Testis (tissue), 5 donors: ENCODE measurements at places on chromosomes 7 and 10.

- no peaks in the 10 kb centered on the region for H3K36me3 ChIP-seq
- no peaks in the 10 kb centered on the region for H3K27me3 ChIP-seq
- no peaks in the 10 kb centered on the region for H3K4me1 ChIP-seq
- H3K27ac ChIP-seq = no peak overlapping the region
- no peak for DNase-seq
- no peak overlapping the region for H3K4me3 ChIP-seq
Measured at GRCh38 chr7:112060625-112061024, 145.6 kb downstream of the DOCK4 start.

- no peak overlapping the region for H3K27ac ChIP-seq
- DNase-seq = no peak
- no peaks in the 10 kb centered on the region for H3K27me3 ChIP-seq
- H3K4me3 ChIP-seq = no peak overlapping the region
- H3K4me1 ChIP-seq = no peaks in the 10 kb centered on the region
Measured at GRCh38 chr10:3698312-3698711, 86.7 kb downstream of the KLF6 start.

DNA sequence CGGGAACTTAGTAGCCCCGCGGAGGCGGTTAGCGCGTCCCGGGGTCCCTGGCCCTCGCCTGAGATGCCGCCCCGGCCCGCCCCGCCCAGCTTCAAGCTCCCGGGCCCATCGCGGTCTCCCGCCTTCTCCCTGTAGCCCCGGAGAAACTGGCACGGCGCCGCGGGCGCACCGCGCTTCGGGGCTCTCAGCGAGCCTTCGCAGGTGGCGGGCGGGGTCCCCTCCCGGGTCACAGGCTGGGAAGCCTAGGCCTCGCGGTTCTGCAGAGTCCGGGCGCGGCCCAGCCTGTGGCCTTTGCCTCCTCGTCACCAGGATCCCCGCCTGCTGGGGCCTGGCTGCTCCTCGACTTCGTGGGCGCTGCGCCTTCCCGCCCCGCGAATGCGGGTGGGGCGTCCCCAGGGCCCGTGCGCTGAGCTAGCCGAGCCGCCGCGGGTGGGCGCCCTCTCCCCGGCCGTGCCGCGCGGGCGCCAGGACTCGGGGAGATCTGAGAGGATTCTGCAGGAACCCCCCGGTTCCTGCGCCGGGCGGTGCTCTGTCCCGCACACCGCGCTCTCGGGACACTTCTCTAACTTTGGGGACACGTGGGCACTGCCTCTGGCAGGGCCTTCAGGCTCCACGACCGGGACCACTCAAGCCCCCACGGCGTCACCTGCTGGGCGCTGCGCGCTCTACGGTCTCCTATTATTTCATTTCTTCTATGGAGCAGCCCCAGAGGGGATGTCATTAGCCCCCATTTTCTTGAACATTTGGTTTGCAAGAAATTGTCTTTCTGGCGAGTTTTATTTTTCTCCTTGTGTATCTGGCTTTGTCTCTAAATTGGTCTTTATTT lies 682 bp upstream of the RGS10 start:
- H3K4me1 ChIP-seq = peaks cover 8% of the 10 kb centered on the region
- H3K27ac ChIP-seq = no peak overlapping the region
- H3K27me3 ChIP-seq = no peaks in the 10 kb centered on the region
- DNase-seq = peak; percentile 58
- H3K36me3 ChIP-seq = no peaks in the 10 kb centered on the region
- H3K4me3 ChIP-seq = peak overlapping the region; percentile 69

DNA sequence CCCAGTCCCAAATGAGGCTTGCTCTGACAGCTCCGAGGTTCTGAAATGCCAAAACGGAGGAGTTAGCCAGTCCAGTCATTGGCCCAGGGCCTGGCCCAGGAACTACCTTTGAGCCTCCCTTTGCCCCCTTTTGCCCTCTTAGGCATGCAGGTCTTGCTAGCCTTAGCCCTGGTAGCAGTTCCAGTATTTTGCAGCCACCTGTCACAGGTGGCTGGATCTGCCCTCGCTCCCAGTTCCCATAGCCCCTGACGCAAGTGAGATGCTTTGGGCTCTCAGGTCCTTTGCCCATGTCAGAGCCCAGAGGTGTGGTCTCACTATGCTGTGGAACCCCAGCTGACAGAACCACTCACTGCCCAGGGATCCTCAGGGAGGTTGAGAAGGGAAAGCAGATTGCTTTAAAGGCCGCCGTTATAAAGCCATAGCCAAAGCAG lies 42.0 kb downstream of the GPRIN2 start:
- no peaks in the 10 kb centered on the region for H3K36me3 ChIP-seq
- no peak overlapping the region for H3K27ac ChIP-seq
- peak; percentile 8 for DNase-seq
- H3K4me1 ChIP-seq = no peaks in the 10 kb centered on the region

DNA sequence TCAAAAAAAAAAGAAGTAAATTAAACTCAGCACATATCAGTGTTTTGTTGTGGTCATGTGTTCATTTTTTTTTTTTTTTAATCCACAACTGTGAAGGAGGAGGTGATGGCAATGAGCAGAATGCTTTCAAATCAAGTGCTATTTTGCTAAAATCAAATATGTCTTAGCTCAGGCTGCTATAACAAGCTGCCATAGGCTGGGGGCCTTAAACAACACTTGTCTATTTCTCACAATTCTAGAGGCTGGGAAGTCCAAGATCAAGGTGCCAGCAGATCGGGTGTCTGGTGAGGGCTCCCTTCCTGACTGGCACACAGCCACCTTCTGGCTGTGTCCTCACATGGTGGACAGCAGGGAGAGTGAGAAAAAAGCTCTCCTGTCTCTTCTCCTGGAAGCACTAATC lies 203.9 kb downstream of the FAM107B start:
- H3K27me3 ChIP-seq = no peaks in the 10 kb centered on the region
- H3K36me3 ChIP-seq = no peaks in the 10 kb centered on the region
- no peak for DNase-seq

DNA sequence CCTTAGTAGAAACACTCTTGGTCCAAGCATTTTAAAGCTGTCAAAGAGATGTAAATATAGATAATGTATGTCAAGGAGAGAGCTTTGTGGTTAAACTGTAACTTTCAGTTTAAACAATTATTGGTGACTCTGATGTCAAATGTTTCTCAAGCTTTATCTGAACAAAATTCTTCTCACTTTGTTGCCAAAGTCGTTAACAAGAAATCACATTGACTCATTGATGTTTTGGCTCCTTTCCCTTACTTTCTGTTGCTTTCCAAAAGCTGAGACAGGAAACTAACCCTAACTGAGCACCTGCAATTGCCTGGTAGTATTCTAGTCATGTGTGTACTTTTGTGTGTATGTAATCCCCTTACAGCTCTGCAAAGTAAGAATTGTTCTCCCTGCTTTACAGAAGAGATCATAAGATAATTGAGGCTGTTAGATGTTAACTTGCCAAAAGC lies 108.5 kb downstream of the CFTR start:
- H3K4me3 ChIP-seq = no peak overlapping the region
- no peaks in the 10 kb centered on the region for H3K36me3 ChIP-seq
- H3K27me3 ChIP-seq = no peaks in the 10 kb centered on the region
- no peaks in the 10 kb centered on the region for H3K4me1 ChIP-seq
- H3K27ac ChIP-seq = no peak overlapping the region

GRCh38 chr10:43173120-43173519 lies 34.9 kb downstream of the CSGALNACT2 start:
- H3K36me3 ChIP-seq = no peaks in the 10 kb centered on the region
- H3K4me3 ChIP-seq = no peak overlapping the region
- no peak for DNase-seq
- no peak overlapping the region for H3K27ac ChIP-seq
- H3K27me3 ChIP-seq = no peaks in the 10 kb centered on the region

- no peak overlapping the region for H3K27ac ChIP-seq
- H3K4me3 ChIP-seq = no peak overlapping the region
- H3K27me3 ChIP-seq = no peaks in the 10 kb centered on the region
- no peak for DNase-seq
- H3K4me1 ChIP-seq = peaks cover 5% of the 10 kb centered on the region
Measured at GRCh38 chr7:111259991-111260390, 169.1 kb downstream of the LRRN3 start.

DNA sequence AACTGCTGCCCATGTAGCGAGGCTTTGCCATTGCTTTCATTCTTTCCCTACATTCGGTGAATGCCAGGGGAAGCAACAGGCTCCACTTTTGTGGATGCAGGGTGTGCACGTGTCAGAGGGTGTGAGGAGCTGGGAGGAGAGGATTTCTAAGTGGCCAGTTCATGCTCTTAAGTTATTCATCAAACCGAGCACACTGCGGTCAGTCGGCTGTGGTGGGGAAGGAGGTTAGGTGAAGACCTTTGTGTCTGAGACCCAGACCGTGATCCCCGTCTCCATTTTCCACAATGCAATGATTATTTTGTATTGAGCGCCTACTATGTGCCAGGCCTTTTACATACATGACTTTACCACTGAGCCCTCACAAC lies 438.6 kb upstream of the GALNT17 start:
- H3K27ac ChIP-seq = peak overlapping the region; percentile 73
- H3K4me3 ChIP-seq = peak overlapping the region; percentile 71
- DNase-seq = no peak
- H3K27me3 ChIP-seq = no peaks in the 10 kb centered on the region
- H3K4me1 ChIP-seq = no peaks in the 10 kb centered on the region
- no peaks in the 10 kb centered on the region for H3K36me3 ChIP-seq

DNA sequence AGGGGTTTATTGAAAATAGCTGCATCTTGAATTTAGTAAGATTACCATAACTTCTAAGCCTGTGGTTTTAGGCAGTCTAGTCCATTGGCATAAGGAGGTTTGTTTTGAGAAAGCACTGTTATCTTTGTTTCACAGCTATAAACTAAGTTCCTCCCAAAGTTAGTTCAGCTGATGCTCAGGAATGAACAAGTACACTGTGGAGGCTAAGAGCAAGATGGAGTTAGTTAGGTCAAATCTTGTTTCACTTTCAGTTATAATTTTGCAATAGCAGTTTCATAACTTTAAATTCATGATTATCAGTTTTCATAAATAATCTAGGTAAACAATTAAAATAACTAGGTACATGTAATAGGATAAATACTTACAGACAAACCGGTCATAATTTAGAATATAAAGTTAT lies 15.4 kb downstream of the SEC61G start:
- no peaks in the 10 kb centered on the region for H3K4me1 ChIP-seq
- H3K36me3 ChIP-seq = no peaks in the 10 kb centered on the region
- no peak overlapping the region for H3K4me3 ChIP-seq

DNA sequence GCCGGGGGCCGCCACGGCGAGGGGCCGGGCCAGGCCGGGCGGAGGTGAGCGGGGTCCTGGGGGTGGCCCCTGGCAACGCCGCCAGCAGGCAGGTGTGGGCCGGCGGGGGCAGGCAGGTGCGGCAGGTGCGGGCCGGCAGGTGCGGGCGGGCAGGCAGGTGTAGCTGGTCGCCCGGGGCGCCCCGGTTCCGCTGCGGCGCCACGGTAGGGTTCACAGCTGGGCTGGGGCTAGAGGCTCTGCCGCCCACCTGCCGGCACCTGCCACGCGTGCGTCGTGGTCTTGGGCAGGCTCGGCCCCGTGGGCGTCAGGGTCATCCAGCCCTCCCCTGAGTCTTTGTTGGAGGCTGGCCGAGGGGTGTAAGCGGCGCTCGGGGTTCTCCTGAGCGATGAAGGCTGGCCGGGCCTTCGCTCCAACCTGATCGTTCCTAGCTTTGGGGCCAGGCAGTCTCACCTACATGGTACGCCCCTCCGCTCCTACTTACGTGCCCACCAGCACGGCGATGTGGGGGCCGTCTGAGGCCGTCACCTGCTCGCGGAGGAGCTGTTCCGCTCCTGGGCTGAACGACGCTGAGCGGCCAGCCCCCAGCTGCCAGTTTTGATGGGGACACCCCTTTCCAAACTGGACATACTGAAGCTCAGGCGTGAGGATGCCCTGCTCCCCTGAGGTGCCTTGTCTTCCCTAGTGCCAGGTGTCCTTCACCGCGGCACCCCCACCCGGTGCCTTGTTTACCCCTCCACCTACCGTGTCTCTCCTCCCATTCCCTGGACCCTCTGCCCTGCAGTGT lies 493 bp downstream of the ZMIZ2 start:
- peaks cover 21% of the 10 kb centered on the region for H3K4me1 ChIP-seq
- H3K36me3 ChIP-seq = no peaks in the 10 kb centered on the region
- H3K4me3 ChIP-seq = peak overlapping the region; percentile 79
- H3K27me3 ChIP-seq = no peaks in the 10 kb centered on the region

GRCh38 chr10:508726-509125 lies 180.7 kb downstream of the DIP2C start:
- peaks cover 13% of the 10 kb centered on the region for H3K4me1 ChIP-seq
- H3K36me3 ChIP-seq = no peaks in the 10 kb centered on the region
- H3K4me3 ChIP-seq = no peak overlapping the region
- no peak for DNase-seq
- no peak overlapping the region for H3K27ac ChIP-seq

GRCh38 chr7:79290841-79291497 lies 162.5 kb downstream of the MAGI2 start:
- H3K4me1 ChIP-seq = no peaks in the 10 kb centered on the region
- no peaks in the 10 kb centered on the region for H3K36me3 ChIP-seq
- no peaks in the 10 kb centered on the region for H3K27me3 ChIP-seq
- no peak overlapping the region for H3K4me3 ChIP-seq

- H3K4me1 ChIP-seq = no peaks in the 10 kb centered on the region
- no peak overlapping the region for H3K27ac ChIP-seq
- DNase-seq = no peak
- H3K36me3 ChIP-seq = no peaks in the 10 kb centered on the region
- H3K4me3 ChIP-seq = no peak overlapping the region
Measured at GRCh38 chr10:130017631-130018022, 53.6 kb upstream of the EBF3 start.

DNA sequence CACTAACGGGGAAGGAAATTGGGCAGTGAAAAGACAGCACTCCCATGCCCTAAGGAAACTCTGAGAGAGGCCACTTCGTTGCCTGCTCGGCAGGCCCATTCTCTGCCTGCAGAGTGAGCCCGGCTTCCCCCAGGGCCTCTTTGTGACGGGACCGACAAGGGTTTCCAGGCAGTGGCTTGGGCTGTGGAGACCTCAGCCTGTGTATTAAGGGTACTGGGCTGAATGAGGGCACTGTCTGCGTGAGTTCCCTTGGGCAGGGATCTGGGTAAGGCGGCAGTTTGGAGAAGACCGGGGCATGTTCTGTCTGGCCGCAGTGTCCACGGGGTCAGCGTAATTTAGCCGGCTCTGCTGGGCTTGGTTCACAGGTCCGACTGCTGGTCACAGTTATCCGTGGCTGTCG lies 237.2 kb downstream of the MGMT start:
- no peaks in the 10 kb centered on the region for H3K4me1 ChIP-seq
- no peaks in the 10 kb centered on the region for H3K27me3 ChIP-seq
- no peaks in the 10 kb centered on the region for H3K36me3 ChIP-seq
- DNase-seq = no peak
- H3K27ac ChIP-seq = no peak overlapping the region
- H3K4me3 ChIP-seq = no peak overlapping the region

GRCh38 chr7:77188731-77189437 lies 10.7 kb downstream of the FGL2 start:
- no peak for DNase-seq
- no peaks in the 10 kb centered on the region for H3K27me3 ChIP-seq
- no peaks in the 10 kb centered on the region for H3K4me1 ChIP-seq
- H3K36me3 ChIP-seq = no peaks in the 10 kb centered on the region
- no peak overlapping the region for H3K27ac ChIP-seq

DNA sequence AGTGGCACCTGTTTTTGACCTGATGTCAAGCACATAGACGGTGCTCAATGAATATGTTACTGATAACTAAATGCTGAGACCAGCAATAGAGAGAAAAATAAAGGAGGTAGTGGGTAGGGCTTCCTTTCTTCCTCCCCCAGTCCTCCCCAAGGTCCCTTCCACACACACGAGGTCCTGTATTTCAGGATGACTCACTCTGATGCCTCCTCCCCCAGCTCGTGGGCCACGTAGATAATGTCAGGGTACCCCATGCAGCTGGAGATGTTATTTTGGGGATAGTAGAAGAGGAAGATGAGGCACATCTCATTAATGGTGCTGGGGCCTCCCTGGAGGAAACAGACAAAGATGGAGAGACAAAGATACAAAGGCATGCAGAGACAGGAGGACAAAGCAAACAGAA lies 17.3 kb downstream of the PRSS58 start:
- H3K4me1 ChIP-seq = no peaks in the 10 kb centered on the region
- no peak overlapping the region for H3K27ac ChIP-seq
- H3K36me3 ChIP-seq = no peaks in the 10 kb centered on the region
- no peak overlapping the region for H3K4me3 ChIP-seq
